ENCODE measurements at places on chromosomes 4 and X.
A peak's percentile ranks its signal among the peaks of the same experiment; 100 is the strongest.

DNA sequence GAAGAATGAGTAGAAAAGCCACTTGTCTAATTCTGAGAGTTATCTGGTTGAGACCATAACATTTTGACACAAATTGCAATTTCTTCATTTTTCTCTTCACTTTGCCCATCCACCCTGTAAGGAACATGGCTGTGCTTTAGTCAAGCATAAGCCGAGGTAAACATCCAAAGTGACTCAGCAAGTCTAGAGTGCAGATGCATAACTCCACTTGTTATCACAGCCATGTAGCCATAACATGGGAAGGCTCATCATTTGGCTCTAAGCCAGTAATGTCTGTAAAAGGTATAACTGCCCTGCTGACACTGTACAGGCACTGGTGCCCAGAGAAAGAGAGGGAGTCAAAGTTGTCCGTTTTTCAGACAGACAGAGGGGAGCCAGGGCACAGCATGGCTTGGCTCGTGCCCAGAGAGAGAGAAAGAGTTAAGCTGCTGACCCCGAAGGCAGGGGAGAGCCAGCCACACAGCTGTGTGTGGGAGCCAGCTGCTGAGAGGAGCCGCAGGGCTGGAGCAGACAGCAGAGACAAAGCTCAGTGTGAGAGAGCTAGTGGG, 76.9 kb upstream of the EXOC1L start:
- H3K36me3 ChIP-seq: no peaks in the 10 kb centered on the region
- H3K4me1 ChIP-seq: no peaks in the 10 kb centered on the region
- no peak overlapping the region for H3K4me3 ChIP-seq
- H3K27ac ChIP-seq: no peak overlapping the region

GRCh38 chr4:183158062-183158461, 59.0 kb downstream of the WWC2 start:
- peaks cover 5% of the 10 kb centered on the region for H3K4me1 ChIP-seq
- H3K27me3 ChIP-seq: no peaks in the 10 kb centered on the region
- no peak overlapping the region for H3K27ac ChIP-seq
- no peak for DNase-seq

- no peak overlapping the region for H3K27ac ChIP-seq
- no peak for DNase-seq
- H3K4me1 ChIP-seq: no peaks in the 10 kb centered on the region
- no peak overlapping the region for H3K4me3 ChIP-seq
- no peaks in the 10 kb centered on the region for H3K27me3 ChIP-seq
These were observed 27.3 kb downstream of the PABPC4L start for GRCh38 chr4:134174271-134174670.

- H3K27ac ChIP-seq: no peak overlapping the region
- DNase-seq: no peak
- no peaks in the 10 kb centered on the region for H3K36me3 ChIP-seq
- H3K27me3 ChIP-seq: no peaks in the 10 kb centered on the region
These were observed 53.9 kb downstream of the DMP1 start for GRCh38 chr4:87704001-87704400.

- peak; percentile 57 for DNase-seq
- no peaks in the 10 kb centered on the region for H3K36me3 ChIP-seq
- peaks cover 16% of the 10 kb centered on the region for H3K4me1 ChIP-seq
- H3K27me3 ChIP-seq: no peaks in the 10 kb centered on the region
- no peak overlapping the region for H3K27ac ChIP-seq
- H3K4me3 ChIP-seq: no peak overlapping the region
These were observed 29.2 kb downstream of the HTT-AS start for GRCh38 chr4:3044870-3045819.

Data from gastrocnemius medialis (tissue), 4 donors.